ENCODE measurements at places on chromosomes 6 and 20. TPM values are rescaled to one million over a fixed set of nuclear protein-coding genes. Genes with fewer than 3 reads are reported as not detected.

DSP gene
- total RNA-seq, result 8.9 TPM

SLC22A7 gene
- 0.34 TPM for total RNA-seq

BNIP5 gene
- not detected for total RNA-seq

MAP7 gene
- 2.2 TPM for total RNA-seq

AKAP7 gene
- 5.3 TPM for total RNA-seq

AGPAT4 gene
- total RNA-seq, result 90.2 TPM

DCBLD1 gene
- total RNA-seq, result 25.1 TPM

BTBD3 gene
- 24.3 TPM for total RNA-seq

CGA gene
- not detected for total RNA-seq

- DNase-seq, result peak; percentile 76
These were observed 2.5 kb upstream of the PTPRT start for GRCh38 chr20:43191946-43192863.

- peak; percentile 70 for DNase-seq
These were observed 108.2 kb upstream of the GMDS start for GRCh38 chr6:2353412-2354137.

GRCh38 chr6:161347988-161348627 lies 74.2 kb upstream of the AGPAT4 start:
- no peak for DNase-seq

GRCh38 chr20:53837126-53837826 lies 233.1 kb downstream of the BCAS1 start:
- no peak for DNase-seq

- no peak for DNase-seq
These were observed 496.6 kb upstream of the EPHA7 start for GRCh38 chr6:93915961-93916360.

DNA sequence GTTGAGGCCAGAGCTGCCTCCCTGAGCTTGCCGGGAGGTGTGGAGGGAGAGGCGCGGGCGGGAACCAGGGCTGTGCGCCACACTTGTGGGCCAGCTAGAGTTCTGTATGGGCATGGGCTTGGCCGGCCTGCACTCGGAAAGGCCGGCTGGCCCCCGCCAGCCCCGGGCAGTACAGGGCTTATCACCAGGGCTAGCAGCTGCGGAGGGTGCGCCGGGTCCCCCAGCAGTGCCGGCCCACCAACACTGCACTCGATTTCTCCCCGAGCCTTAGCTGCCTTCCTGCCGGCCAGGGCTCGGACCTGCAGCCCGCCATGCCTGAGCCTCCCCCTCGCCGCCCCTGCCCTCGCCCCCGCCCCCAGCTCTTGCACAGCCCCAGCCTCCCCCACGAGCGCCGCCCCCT lies 472.7 kb downstream of the TFAP2A start:
- no peak for DNase-seq

DNA sequence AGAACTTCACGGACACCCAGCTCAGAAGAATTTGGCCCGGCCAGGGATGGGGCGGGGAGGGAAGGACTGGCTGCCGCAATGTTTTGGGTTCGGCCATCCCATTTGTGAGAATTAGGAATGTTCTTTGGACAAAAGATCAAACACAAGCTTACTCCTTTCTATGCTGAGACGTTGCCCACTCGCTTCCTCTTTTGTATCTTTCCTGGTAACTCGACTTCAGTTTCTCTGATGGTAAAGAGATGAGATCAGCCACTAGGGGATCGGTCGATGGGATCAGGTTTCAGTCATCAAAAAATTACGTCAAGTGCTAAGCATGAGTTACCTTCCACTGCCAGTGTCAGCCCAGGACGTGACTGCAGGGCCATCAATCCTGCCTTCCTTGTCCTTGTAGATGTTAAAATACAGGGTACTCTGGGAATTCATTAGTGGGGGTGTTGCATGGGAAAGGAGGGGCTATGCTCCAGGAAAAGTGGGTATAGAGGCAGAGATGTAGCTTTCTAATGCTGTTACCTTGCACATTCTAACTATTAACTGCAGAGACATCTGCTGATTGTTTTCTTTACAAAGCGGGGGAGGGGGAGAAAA lies 190.2 kb downstream of the TSHZ2 start:
- DNase-seq, result peak; percentile 53

DNA sequence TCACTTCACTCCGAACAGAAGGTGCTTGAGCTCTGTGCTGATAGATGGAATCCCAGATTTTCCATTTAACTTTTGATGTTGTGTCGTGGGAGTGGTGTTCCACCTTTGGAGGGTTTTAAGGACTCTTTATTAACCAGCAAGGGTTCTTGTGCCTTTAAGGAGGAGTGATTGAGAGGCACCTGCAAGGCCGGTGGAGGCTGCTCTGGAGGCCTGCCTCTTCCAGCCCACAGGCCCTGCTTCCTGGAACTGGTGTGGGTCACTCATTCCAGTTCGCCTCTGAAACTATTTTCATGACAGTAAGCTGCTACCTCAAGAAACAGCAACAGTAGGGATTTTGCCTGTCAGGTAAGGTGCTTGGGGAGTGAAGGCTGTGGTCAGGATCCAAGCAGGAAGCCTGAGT lies 58.8 kb upstream of the APCDD1L start:
- DNase-seq, result no peak

DNA sequence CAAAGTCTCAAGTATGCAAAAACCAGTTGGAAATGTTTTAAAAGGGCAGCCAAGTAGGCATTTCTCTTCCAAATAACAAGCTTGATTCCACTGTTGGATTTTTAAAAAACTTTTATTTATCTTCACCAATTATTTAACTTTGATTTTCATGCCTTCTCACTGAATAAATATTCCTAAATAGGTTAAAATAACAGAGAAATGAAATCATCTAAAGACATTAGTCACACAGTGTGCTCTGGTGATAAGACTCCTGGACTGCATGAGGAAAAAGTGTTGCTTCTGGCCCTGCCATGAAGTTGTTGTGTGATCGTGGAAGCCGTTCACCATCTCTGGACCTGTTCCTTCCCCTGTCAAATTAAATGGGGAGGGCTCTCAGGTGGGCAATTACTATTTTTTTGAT lies 33.8 kb upstream of the IGF2R start:
- DNase-seq, result no peak

DNA sequence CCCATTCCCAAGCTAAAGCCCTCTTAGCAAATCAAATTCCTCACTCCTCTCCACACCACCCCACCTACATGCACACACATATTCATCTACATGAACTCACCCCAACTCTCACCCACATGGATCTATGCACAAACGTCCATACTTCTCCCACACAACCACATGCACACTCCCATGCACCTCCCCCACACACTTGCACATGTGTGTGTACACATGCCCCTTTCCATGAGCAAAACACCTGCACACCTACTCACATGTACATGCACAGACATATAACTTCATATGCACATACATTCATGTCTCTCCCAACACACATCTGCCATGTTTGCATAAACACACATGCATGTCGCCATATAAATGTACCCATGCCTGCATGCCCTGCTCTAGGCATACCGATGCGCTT lies 22.8 kb upstream of the CST1 start:
- no peak for DNase-seq

GRCh38 chr20:14604143-14604542 lies 266.7 kb upstream of the FLRT3 start:
- DNase-seq, result no peak

- no peak for DNase-seq
These were observed 16.9 kb upstream of the RFPL4B start for GRCh38 chr6:112330071-112330878.

- DNase-seq, result no peak
These were observed 113.9 kb downstream of the LINC00237 start for GRCh38 chr20:20992277-20992676.

DNA sequence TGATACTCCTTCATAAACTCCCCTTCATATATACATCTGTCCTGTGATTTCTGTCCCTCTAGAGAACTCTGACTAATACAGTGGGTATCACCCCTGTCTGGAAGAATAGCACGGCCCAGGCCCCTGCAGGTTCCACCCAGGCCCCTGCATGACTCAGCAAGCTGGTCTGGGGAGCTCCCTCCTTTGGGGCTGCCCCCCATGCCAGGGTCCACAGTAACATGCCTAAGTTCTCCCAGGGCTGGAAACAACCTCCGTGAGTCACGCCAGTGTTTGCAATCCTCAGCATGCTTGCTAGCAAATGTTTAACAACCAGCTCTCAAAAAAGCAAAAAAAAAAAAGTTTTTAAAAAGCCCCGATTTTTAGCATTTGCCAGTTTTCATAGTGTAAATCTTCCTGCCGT lies 134.3 kb upstream of the CDH4 start:
- DNase-seq, result no peak

- no peak for DNase-seq
These were observed 672 bp upstream of the UBE2V1 start for GRCh38 chr20:50113420-50114224.

GRCh38 chr20:32261644-32262043 lies 15.8 kb upstream of the KIF3B start:
- no peak for DNase-seq

DNA sequence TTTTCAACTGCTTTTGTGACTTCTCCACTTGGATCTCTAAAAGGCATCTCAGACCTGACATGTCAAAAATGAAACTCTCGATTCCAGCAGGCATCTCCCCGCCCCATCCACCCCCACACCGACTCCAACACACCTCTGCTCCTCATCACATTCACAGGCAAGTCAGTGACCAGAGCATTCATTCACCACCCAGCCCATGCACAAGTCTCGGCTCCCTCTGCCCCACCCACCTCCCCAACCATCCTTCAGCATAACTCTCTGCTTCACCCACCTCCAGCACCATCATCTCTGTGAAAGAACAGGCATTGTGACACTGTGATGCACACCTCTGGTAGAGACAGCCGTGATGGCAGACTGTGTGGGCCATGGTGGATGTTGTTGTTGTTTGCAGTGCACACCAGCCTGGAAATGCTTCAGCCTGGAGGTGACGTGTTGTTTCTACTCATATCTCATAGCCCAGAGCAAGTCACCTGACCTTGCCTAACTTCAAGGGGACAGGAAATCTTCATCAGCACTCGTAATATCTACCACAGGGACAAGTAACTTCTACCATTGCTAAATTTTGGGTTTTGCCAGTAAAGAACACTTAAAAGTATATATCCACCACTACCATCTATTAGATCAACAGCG lies 56.5 kb downstream of the ANKRD60 start:
- DNase-seq, result no peak

GRCh38 chr6:130885392-130886192 lies 58.4 kb downstream of the SMLR1 start:
- peak; percentile 55 for DNase-seq

DNA sequence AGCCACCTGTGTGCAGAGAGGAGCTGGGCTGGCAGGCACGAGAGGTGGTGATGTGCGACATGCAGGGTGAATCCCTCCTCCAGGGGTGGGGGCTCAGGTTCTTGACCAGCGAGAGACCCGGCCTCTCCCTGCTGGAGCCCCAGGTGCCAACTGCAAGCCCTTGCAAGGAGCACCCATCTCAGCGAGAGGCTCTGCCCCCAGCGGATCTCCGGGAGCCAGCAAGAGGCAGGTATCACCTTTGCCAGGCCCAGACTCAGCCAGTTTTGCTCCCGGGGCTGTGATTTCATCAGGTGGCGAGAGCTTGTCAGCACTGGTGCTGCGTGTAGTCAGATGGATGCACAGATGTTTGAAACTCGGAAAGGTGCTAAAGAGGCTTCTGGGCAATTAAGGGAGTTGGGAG lies 87.7 kb downstream of the TFAP2C start:
- DNase-seq, result no peak

- DNase-seq, result no peak
These were observed 232.7 kb upstream of the CDH4 start for GRCh38 chr20:61019322-61019721.

DNA sequence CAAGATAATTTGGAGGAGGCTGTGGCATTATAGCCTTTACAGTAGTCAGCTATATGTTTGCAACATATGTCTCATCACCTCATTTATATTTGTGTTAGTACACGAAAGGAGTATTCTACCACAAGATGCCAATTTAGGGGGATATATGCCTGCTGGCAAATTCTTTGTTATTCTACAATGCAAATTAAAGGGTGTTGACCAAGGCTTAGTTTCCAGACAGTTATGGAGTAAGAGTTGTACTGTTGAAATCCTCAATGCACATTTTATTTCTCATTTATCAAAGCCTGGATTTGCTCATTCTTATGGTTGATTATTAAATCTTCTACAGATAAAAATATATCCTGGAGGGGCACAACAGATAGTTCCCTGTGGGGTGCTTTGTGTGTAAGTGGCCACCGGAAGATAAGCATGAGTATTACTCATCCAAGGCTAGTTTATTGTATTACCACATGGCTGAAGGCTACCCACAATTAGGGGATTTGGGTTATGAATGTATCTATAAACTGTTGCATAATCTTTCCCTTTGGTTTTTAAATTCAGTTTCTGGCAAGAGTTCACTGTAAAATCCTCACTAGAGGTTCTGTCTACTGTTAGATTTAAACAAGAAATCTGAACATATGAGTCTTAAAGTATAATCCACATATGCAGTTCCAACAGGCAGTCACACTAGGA lies 9.0 kb downstream of the CST9 start:
- DNase-seq, result no peak

- no peak for DNase-seq
These were observed 19.7 kb downstream of the UBE2V1 start for GRCh38 chr20:50093240-50093639.

- no peak for DNase-seq
These were observed 57.2 kb downstream of the C6orf58 start for GRCh38 chr6:127634178-127634577.

- DNase-seq, result no peak
These were observed 96.7 kb downstream of the L3MBTL3 start for GRCh38 chr6:130115036-130115435.

- no peak for DNase-seq
These were observed 8.8 kb upstream of the CD83 start for GRCh38 chr6:14108571-14109410.

DNA sequence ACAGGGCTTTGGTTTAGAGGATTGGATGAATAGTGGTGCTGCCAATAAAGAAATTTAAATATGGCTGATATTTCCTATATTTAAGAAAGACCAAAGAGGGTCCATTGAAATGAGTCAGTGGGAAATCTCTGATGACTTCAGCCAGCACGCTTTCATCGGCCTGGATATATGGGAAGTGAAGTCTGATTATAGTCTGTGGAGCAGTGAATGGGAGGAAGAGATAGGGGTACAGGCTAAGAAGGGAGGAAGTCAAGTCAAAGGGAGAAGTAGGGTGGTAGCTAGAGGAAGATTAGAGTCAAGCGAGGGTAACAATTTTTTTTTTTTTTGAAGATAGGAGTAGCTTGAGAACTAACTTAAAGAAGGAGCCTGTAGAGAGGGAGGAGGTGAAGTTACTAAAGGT lies 22.7 kb downstream of the SLC16A10 start:
- no peak for DNase-seq

DNA sequence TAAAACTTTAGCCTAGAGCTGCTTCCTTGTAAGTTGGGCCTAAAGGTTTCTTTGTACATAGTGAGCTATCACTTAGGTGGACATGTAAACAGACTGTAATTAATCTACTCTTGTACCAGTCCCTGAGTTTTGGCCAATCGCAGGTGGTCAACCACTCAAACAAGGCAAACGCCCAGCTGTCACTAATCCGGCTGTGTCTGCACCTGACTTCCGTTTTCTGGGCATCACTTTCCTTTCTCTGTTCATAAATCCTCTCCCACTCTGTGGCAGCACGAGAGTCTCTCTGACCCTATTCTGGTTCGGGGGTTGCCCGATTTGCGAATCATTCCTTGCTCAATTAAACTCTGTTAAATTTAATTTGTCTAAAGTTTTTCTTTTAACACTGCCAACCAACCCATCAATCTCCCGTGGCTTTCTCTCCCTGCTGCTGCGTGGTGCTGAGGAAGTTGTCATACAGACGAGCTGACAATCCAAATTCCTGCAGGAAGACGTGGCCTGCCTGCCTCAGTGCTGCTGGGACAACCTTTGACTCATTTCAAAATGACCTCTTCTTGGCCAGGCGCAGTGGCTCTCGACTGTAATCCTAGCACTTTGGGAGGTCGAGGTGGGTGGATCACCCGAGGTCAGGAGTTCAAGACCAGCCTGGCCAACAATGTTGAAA lies 206.3 kb downstream of the QKI start:
- no peak for DNase-seq

GRCh38 chr6:131862476-131862875 lies 54.7 kb downstream of the ENPP1 start:
- no peak for DNase-seq

All from glutamatergic neuron (in vitro differentiated cells).